ENCODE measurements at places on chromosomes 5 and 9.

- DNase-seq: no peak
Measured at GRCh38 chr9:131259916-131260597, 16.3 kb downstream of the FAM78A start.

GRCh38 chr9:129258823-129259301, 80.8 kb upstream of the IER5L start:
- no peak for DNase-seq

GRCh38 chr5:179905161-179905560, 2.5 kb downstream of the TBC1D9B start:
- no peak for DNase-seq

- DNase-seq: no peak
Measured at GRCh38 chr5:151795426-151795825, 23.7 kb downstream of the G3BP1 start.

- peak; percentile 65 for DNase-seq
Measured at GRCh38 chr9:121857928-121858327, 206.5 kb downstream of the DAB2IP start.

DNA sequence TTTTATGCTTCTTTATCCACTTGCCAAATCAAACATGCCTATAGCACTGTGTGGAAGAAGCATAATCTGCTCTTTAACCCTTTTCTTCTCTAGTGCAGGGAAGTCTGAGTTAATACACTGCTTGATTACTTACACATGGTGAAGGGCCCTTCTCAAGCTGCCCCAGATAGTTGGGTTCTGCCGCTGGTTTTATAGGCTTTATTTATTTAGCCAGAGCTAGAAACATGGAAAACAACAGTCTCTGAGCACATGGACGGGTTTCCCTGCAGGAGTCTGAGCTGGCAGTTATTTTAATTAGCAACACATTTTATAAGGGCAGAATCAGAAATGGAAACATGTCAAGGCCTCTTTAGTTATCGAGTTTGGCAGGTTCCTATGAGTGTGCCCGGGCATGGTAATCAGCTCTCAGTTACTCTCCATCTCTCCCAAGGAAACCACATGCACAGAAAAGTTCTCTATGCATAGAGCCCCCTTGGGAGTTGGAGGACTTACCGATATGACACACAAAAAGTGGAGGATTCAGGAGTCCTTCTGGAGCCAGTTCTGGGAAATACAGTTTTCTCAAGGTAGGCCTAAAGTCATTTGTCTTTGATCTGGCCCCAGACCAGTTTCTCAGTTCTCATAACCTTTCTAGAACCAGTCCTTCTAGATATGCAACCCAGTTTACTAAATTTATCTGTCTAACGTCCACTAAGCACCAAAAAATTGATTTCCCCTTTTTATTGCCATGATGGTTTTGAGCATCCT, 564.8 kb downstream of the ACTL7B start:
- no peak for DNase-seq

DNA sequence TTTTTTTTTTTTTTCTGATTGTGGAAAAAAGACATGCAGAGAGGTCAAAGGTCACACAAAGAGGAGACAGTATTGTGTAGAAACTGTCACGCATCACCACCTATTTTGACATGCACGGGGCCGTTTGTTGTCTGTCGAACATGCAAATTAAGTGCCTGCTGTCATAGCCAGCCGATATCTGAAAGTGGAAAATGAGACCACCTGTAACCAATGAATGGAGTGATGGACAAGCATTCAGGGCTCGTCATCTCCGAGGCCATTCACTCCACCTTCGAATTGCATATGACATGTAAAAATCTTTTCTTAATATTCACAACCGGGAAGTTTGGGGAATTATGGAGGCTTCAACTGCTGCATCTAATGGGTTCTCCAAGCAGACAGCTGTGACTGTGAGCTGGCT, 512.2 kb upstream of the ADAMTS16 start:
- DNase-seq: no peak

GRCh38 chr5:124745928-124746915, at the start of gene ZNF608:
ZNF608 (minus strand) TSS chr5:124746639; CDS start chr5:124744989, 1,650 bp downstream.
- no peak for DNase-seq

GRCh38 chr9:72649127-72649442, 127.7 kb downstream of the TMC1 start:
- no peak for DNase-seq

DNA sequence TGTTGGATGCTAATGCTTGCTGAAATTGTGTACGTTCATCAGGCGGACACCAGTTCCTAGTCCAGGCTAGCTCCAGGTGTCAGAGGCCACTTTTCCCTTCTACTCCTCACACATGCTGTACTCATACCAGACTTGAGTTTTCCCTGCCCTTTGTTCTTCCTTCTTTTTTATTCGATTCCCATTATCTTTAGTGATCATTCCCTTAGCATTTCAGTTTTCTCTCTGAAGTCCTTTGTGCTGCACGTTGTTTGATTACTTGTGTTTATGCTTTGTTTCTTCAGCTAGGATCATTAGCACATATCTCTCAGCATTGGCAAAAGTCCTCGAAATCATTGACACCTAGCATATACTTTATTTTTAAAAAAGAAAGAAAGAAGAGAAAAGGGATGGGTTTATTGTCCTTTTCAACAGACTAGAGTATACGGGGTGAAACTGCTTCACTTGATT, 409 bp upstream of the COX7C start:
- DNase-seq: no peak

- DNase-seq: no peak
Measured at GRCh38 chr5:37839407-37840052, at the start of gene GDNF. GDNF (minus strand) TSS chr5:37840041; CDS start chr5:37834796, 5,245 bp downstream.

- DNase-seq: no peak
Measured at GRCh38 chr9:94903961-94904421, 177.5 kb downstream of the AOPEP start.
